ENCODE measurements at places on chromosomes 16 and 17. TPM values are rescaled to one million over a fixed set of nuclear protein-coding genes. Genes with fewer than 3 reads are reported as not detected.

The CLEC19A gene
- not detected for total RNA-seq

The BAHCC1 gene
- total RNA-seq, result 3.8 TPM

The FAM171A2 gene
- 0.39 TPM for total RNA-seq

The GPR139 gene
- not detected for total RNA-seq

DNA sequence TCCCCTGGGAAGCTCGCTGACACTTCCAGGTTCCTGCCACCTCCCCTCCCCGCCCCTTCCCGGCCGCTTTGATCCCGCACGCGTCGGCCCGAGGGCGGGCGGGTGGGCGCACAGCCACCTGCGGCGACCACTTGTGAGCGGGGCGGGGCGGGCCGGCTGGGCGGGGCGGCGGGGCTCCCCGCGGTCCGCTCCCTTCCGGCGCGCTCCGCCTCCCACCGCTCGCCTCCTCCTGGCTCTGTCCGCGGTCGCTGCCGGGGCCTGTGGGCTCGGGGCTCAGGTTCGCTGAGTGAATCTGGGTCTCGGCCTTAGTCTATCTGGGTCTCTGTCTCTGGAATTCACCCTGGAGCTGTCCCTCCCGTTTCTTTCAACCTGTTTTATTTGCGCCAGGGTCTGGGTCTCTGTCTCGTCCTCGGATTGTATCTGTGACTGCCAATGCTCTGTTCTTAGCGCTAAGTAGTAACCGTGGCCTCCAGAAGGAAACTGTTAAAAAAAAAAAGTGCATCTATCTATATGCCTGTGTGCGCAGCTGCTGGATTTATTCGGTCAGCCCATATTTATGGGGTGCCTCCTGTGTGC, 2.7 kb upstream of the HES7 start:
- no peak for DNase-seq

DNA sequence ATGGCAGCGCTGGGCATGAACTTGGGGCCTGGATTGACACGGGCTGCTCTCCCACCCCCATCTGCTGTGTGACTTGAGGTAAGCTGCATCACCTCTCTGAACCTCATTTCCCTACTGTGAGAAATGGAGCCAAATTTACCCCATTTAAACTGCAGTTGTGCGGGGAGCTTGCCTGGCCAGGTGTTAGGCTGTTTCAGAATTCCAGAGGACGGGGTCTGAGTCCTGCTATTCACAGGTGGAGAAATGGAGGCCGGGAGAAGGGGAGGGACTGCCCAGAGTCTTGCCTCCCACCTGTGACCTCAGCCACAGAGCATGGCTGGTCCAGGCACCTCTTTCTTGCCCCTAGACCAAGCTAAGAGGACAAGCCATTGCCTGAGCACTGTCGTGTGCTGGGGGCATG, 12.8 kb downstream of the KCNJ12 start:
- DNase-seq, result no peak

GRCh38 chr16:88968589-88969280, 8.3 kb downstream of the CBFA2T3 start:
- DNase-seq, result no peak

- DNase-seq, result no peak
Observed at GRCh38 chr17:5355421-5356129, 63.9 kb downstream of the NUP88 start.

- DNase-seq, result no peak
Observed at GRCh38 chr16:88357317-88358022, 25.3 kb upstream of the ZNF469 start.

GRCh38 chr16:46962629-46963028, 10.8 kb downstream of the DNAJA2 start:
- DNase-seq, result no peak

GRCh38 chr16:63684149-63685101, 1437.4 kb downstream of the CDH11 start:
- no peak for DNase-seq

- no peak for DNase-seq
Observed at GRCh38 chr17:59357929-59358328, 26.5 kb downstream of the YPEL2 start.

- DNase-seq, result no peak
Observed at GRCh38 chr17:77433385-77434135, 292.8 kb downstream of the SEC14L1 start.

GRCh38 chr16:81061307-81061640, 15.8 kb downstream of the C16orf46 start:
- DNase-seq, result no peak

DNA sequence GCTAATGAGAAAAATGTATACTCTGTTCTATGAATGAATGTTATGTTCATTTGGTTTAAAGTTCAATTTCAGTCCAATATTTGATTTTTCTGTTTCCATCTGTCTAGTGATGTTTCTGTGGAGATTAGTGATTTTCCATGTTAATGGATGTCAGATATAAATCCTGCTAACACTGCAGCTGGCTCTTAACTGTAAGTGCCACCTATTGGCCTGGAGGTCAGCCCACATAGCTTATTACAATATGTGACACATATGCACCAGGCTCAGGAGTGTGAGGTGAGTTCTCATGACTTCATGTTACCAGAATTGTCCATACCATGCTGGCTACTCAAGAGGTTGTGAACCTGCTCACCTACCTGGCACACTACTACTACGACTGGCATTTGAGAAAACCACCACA, 17.1 kb downstream of the ATF7IP2 start:
- DNase-seq, result no peak

All from naive thymus-derived CD4-positive, alpha-beta T cell (primary cell).